ENCODE measurements at places on chromosomes 6 and 20.
A peak's percentile ranks its signal among the peaks of the same experiment; 100 is the strongest.

DNA sequence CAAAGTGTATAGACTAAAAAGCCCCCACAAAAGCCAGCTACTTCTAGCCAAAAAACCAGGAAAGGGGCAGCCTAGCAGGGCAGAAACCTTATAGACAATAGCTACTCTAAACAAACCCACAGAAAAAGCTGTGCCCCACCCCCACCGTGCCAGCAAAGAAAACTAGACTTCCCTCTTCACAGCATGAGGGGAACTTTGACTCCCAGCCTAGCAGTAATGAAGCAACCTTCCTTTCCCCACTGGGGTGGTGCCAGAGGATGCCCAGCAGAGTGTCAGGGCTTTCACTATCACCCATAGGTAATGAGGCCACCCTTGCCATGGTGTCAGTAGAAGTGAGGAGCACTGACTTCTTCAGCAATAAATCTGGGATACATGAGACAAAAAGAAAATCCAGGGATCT is 99.0 kb upstream of the LGSN start:
- DNase-seq: no peak

DNA sequence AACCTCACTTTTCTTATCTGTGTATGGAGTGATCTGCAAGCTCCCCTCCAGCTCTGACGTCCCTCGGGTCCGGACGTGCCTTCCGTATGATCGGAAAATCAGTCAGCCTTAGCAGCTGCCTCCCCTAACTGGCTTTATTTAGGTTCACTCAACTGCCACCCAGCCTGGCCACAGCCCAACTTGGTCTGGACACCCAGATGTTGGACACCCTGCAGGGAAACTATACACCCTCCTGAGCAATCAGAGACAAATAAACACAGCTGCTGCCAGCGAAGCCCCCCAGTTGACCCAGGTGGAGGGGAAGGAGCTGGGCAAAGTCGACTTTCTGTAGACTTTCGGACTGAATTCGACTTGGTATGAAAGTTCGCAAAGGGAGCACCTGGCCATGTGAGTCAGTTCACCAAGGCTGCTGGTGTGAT is 28.9 kb downstream of the TBC1D7 start:
- DNase-seq: no peak

- DNase-seq: no peak
Measured at GRCh38 chr6:166826264-166826663, 130.1 kb downstream of the RNASET2 start.

DNA sequence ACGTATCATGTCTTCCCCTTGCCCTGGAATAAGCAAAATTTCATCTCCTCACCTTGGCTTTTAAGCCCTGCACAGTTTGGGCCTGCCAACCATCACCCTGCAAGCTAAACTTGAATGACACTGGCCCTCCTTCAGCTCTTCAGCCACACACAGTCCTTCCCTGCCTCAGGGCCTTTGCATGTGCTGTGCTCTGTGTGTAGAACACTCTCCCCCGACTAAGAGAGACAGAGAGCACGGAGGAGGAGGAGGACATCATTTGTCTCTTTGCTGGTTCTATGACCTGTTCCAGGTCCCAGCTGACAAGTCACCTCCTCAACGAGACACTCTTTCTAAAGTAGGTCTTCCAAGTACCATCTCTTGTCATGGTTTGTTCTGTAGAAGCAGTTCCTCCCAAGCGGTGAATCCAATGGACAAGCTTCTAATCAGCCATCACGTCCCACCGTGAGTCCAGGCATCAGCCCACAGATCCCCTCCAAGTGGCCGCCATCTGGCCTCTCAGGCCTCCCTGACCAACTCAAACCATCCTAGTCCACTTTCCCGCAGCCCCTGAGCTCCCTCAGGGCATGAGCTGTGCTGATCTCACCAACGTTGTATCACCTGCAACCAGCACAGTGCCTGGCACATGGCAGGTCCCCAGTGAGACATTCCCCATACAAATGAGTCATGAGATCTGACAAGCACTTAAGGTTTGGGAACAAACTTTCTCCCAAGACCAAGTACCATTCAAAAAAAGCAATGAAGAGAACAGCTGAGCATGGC is 30.5 kb downstream of the NFATC2 start:
- no peak for DNase-seq

- peak; percentile 74 for DNase-seq
Measured at GRCh38 chr20:62065674-62066338, at the start of gene TAF4. TAF4 (minus strand) TSS chr20:62065881; CDS start chr20:62065810, 71 bp downstream.

GRCh38 chr6:41445261-41445660 is 100.9 kb upstream of the FOXP4 start:
- DNase-seq: no peak
